COLO829 (cell line): ENCODE measurements at places on chromosomes 7 and 10.

GRCh38 chr10:79147796-79148451 lies 79.2 kb downstream of the ZMIZ1 start:
- no peak for DNase-seq

DNA sequence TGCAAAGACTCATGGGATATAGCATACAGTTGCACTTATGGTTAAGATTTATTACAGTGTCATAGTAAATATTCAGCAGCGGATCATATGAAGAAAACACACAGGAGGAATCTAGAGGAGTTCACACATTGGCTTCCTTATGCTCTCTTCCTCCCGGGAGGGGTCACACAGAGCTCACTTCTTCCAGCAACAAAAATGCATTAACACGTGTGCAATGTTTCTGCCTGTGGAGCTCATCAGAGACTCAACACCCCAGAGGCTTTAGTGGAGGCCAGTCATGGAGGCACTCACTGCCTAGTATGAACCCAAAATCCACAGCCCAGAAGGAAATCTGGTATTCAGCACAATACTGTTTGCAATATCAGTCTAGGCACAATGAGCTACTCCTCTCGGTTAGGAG lies 202.8 kb upstream of the PRSS1 start:
- DNase-seq = no peak

GRCh38 chr7:13257661-13258060 lies 570.2 kb downstream of the ARL4A start:
- DNase-seq = no peak

- no peak for DNase-seq
Measured at GRCh38 chr7:108086962-108087361, 43.2 kb downstream of the LAMB4 start.

DNA sequence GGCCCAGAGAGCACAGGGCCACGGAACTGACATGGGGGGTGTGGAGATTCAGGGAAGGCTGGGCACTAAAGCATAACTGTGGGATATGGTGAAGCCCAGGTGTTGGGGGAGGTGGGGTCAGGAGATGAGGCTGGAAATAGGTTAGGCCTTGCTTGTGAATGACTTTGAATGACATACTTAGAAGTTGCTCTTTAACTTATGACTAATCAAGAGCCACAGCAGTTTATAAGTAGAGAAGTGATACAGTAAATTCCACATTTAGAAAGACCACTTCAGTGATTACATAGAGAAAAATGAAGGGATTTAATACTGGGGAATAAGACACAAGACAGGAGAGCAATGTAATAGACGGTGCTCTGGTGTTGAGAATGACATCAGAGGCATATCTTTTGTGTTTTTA lies 120.8 kb upstream of the SEC61G start:
- no peak for DNase-seq
